Activated CD8-positive, alpha-beta T cell treated with anti-CD3 and anti-CD28 coated beads, Interleukin-2, amount 10 ng/mL, durations not matched to agents 7 days and 5 days (primary cell): ENCODE measurements at places on chromosomes 5 and 9. TPM values are rescaled to one million over a fixed set of nuclear protein-coding genes. Genes with fewer than 3 reads are reported as not detected.

DNA sequence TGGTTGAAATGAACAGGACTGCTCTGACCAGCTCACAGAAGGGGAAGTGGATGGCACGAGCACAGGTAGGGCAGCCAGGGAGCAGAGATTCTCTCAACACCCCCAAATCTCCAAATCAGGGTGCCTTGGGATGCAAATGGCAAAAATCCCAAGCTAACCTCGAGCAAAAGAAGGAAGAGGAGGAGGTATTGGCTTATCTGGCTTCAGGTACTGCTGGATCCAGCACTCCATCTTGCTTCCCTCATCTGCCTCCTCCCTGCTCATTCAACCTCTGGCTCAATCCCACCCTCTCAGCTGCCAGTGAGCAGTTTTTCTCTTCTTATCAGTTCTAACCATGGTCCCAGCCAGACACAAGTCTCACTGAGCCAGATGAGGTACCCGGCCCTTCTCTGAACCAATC, 41.6 kb upstream of the GGTA1 start:
- H3K27me3 ChIP-seq = peaks cover 5% of the 10 kb centered on the region
- H3K36me3 ChIP-seq = no peaks in the 10 kb centered on the region
- H3K4me3 ChIP-seq = no peak overlapping the region
- no peak overlapping the region for H3K27ac ChIP-seq
- no peaks in the 10 kb centered on the region for H3K4me1 ChIP-seq

DNA sequence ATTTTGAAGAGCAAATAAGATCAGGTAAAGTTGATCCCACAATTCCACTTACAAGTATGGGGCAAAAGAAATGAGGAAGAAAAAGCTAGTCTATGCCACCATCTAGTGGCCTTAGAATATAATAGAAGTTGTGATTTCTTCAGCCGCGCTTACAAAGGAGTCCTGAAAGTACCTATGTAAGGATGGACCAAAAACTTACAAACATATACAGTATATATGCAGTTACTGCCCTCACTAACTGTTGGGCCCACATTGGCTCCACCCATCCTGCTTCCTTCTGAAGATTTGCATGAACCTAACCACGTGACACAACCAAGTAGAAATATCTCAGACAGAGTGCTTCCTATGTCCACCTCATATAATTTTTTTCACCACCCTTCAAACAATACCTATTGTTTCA, 11.7 kb upstream of the OR13D1 start:
- H3K4me3 ChIP-seq = no peak overlapping the region
- H3K4me1 ChIP-seq = peaks cover 6% of the 10 kb centered on the region

DNA sequence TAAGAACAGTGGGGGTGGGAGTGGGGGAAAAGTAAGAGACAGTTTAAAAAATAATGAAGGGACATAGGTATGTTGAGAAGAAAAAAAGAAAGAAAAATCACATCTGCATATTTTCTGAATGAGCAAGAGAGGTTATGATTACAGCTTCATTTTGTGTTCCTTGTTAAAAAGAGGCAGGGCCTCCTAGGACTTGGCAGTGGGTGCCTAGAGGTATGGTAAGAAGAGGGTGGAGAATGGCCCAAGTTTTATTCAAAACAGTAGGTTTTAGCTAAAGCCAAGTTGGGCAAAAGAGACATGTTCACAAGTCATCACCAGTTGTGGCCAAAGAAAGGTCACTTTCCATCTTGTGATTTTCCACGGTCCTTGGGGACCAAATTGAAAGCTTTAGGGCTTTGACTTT, 643.4 kb downstream of the CCDC171 start:
- no peak overlapping the region for H3K4me3 ChIP-seq
- H3K27me3 ChIP-seq = no peaks in the 10 kb centered on the region
- H3K4me1 ChIP-seq = peaks cover 5% of the 10 kb centered on the region
- H3K27ac ChIP-seq = no peak overlapping the region
- DNase-seq = no peak
- no peaks in the 10 kb centered on the region for H3K36me3 ChIP-seq

GRCh38 chr5:103441523-103441922, 121.1 kb downstream of the NUDT12 start:
- H3K27me3 ChIP-seq = no peaks in the 10 kb centered on the region
- H3K4me3 ChIP-seq = no peak overlapping the region
- H3K4me1 ChIP-seq = no peaks in the 10 kb centered on the region
- no peak for DNase-seq
- no peak overlapping the region for H3K27ac ChIP-seq

DNA sequence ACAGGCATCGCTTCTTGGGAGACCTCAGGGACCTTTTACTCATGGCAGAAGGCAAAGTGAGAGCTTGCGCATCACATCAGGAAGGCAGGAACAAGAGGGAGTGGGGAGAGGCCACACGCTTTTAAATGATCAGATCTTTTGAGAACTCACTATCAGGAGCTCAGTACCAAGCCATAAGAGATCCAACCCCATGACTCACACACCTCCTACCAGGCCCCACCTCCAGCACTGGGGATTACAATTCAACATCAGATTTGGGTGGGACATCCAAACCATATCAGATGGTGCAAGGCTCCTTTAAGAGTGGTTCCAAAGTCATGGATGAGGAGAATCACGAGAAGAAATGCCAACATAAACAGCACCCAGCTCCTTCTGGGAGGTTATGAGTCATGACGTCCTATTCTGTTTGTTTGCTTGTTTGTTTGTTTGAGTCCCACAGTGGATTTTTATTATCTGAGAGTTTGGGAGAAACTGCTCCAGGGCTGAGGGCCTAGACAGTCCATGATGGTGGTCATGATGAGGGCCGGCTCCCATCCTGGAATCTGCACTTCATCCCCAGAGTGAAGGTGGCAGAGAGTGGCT, 453.5 kb downstream of the GADD45G start:
- H3K27ac ChIP-seq = no peak overlapping the region
- H3K36me3 ChIP-seq = no peaks in the 10 kb centered on the region
- no peak overlapping the region for H3K4me3 ChIP-seq
- H3K27me3 ChIP-seq = peaks cover 26% of the 10 kb centered on the region

DNA sequence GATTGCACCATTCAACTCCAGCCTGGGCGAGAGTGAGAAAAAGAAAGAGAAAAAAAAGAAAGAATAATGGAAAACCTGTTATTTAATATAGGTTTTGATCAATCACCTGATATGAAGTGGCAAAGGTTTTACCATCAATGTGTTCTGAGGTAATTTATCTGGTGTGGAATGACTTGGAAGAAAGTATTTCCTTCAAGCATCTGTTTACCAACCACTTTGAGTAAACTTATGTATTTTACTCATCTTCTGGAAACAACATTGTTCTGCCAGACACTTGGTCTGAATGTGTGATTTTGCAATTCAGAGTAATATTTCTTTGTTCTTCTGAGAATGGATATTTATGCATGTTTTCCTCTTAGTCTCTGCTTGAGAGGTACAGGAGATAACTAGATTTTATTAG, 24.3 kb downstream of the KIF2A start:
- H3K4me3 ChIP-seq = no peak overlapping the region
- H3K4me1 ChIP-seq = peaks cover 71% of the 10 kb centered on the region
- H3K27ac ChIP-seq = no peak overlapping the region

BASP1 gene
- total RNA-seq = not detected

IL6ST gene
- total RNA-seq = 37.3 TPM

IL4 gene
- total RNA-seq = not detected

BTNL3 gene
- total RNA-seq = not detected
